ENCODE measurements at places on chromosomes 5 and 9.

DNA sequence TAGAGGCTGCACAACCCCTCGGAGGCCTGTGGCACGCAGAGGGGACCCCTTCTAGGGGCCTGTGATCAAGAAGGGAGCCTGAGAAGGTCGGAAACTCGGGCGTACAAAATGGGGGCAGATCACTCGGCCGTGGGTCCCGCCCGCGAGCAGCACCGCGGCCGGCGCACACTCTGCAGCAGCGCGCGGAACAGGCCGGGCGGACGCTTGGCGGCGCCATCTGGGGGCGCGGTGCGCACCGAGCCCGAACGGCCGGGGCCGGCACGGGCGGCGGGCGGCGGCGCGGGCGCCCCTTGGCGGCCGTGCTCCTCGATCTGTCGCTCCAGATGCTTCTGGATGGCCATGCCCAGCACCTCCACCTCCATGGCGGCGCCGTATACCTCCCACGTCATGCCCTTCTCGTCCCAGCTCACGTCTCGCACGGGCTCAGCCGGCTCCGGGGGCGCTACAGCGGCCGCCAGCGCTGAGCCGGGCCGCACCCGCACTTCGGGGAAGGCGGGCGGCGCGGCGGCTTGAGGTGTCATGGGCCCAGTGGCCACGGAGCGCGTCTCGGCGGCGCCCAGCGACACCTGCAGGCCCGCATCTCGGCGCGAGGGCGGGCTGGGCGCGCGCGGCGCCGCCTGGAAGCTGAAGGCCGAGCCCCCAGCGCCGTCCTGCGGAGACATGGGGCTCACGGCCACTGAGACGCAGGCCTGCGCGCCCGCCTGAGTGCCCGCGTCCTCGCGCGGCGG, 13.1 kb downstream of the GPRIN1 start:
- DNase-seq = no peak

GRCh38 chr5:180824630-180825476, 22.2 kb upstream of the MGAT1 start:
- no peak for DNase-seq

DNA sequence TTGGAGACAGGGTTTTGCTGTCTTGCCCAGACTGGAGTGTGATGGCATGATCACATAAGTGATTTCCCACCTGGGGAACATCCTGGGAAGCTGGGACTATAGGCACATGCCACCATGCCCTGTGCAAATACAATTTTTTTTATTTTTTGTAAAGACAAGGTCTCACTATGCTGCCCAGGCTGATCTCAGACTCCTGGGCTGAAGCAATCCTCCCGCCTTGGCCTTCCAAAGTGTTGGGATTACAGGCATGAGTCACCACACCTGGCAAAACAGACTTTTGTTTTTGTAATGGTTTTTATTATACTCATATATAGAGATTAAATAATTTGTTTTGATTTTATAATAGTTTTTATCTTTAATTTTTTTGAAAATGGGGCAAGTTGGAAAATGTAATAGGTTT, 14.7 kb downstream of the DNAJC25 start:
- no peak for DNase-seq

- no peak for DNase-seq
Observed at GRCh38 chr9:82998409-82998808, 64.5 kb downstream of the RASEF start.

DNA sequence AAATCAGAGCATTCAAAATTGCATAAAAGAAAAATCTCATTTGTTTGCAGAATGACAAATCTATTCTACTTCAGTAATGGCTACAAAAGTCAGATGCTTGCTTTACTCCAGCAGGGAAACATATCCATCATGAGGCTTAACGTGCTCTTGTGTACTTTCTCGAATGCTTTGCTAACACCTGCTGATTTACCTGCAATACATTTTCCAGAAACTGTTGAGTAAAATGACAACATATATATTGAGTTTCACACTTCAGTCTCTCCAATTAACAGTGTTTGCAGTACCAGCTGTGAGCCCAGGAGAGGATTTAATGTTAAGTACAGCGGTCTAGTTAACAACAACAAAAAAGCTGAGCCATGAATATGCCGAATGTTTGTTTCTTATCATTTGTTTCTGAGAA, 391.5 kb upstream of the SMC2 start:
- no peak for DNase-seq

GRCh38 chr5:90855296-90856010, 296.9 kb downstream of the ADGRV1 start:
- no peak for DNase-seq

DNA sequence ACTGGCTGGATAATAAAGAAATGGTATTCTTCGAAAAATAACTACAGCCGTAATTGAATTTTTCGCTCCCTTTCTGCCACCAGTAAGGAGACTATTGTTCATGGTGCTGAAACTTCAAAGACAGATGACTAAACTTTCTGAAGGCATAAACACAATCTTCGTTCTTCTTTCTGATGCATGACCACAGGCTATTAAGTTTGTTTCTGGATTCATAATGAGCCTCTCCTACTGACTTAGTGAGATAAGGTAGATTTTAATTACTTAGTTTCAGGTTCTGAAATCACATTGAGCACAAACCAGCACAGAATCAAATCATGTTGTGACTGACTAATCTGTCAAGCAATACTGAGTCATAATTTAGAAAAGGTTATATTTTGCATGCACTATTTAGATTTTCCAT, 441.8 kb upstream of the CCNG1 start:
- DNase-seq = no peak

GRCh38 chr5:112566251-112566650, 147.2 kb upstream of the EPB41L4A start:
- DNase-seq = no peak

DNA sequence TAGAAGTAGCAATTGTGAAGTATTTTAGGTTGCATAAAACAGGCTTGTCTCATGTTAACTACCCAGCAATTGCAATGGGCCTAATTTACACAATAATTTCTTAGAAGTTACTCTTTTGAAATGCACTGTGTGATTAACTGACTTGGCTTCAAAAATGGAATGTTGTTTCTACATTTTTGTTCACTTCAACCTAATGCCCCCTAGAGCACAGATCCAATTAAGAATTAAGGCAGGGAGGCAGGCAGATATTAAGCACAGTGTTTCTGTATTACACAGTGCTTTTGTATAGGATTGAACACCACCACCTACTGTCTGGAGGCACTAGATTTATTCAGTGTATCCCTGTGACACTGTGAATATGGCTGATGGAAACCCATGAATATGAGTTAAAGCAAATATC, 302.1 kb downstream of the FBXL17 start:
- DNase-seq = no peak

GRCh38 chr9:112179816-112180215, 4.7 kb upstream of the SUSD1 start:
- no peak for DNase-seq

DNA sequence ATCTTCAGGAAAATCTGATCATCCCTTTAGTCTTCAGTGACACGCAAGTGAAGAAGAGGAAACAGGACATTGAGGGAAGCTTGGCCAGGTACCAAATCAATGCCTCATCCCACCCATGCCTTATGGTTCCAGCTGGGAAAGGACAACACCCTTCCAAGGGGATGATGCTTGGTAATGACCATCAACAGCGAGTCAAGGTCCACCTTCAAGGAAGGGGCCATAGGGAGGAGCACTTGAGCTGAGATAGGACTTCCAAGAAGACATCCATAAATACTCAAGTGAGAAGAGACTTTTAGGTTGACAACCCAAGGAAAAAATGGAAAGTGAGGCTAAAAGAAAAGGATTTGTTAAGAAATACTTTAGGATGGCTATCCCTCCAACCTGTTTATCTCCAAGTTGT, 27.1 kb upstream of the GAS1 start:
- peak; percentile 11 for DNase-seq

GRCh38 chr5:17103461-17103860, 114.0 kb upstream of the BASP1 start:
- no peak for DNase-seq

DNA sequence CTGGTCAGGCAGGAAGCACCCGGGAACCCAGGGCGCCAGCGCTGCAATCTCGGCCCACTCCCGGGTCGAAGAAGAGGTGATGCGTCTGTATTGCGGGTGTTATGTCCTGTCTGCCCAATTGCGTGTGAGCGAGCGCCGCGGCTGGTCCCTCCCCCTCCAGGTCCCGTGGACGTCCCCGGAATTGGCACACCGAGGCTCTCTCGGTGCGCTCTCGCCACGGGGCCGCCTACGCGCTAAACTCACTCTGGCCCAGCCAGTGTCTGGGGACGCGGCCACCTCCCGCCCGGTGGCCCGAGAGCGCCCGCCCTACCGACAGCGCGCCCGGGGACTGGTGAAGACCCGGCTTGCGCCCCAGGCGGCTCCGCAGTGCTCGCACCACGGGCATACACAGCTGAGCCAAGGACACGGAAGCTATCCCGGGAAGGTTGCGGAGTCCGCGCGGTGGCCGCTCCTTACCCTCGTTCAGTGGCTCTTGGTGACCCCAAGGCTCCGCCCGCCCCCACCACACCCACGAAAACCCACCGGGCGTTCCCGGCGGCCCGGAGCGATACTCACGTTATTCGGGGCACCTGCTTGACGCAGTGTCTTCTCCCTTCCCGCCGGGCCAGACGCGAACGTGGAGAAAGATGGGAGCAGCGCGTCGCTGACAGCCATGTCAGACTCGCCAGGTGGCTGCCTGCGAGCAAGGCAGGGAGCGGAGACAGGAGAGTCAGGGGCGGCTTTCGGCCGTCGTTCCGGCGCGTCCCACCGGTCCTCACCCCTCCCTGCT, 1.0 kb downstream of the KLF4 start:
- no peak for DNase-seq

DNA sequence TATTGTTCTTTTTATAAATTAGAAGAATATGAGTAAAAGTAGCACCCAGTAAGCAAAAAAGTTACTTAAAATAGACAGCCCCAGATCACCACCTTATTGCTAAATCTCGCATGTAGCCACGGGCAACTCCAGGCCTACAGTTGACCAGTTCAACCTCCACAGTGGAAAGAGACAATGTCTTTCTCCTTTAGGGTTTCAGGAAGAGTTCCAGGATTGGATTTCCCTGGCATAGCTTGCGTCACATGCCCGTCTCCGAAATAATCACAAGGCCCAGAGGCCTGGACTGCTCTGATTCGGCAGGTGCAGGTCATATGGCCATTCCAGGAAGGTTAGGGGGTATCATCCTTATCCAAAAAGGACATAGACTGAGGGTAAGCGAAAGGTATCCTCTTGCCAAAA, 9.9 kb upstream of the PFDN1 start:
- DNase-seq = no peak

- no peak for DNase-seq
Observed at GRCh38 chr5:15646371-15646770, 146.4 kb downstream of the FBXL7 start.

- no peak for DNase-seq
Observed at GRCh38 chr9:91161465-91162300, 200.0 kb downstream of the AUH start.

- DNase-seq = no peak
Observed at GRCh38 chr9:38337181-38337580, 55.3 kb upstream of the ALDH1B1 start.

GRCh38 chr5:139795074-139796001, at the start of gene PSD2:
PSD2 (plus strand) TSS chr5:139795808; CDS start chr5:139809441, 13,633 bp downstream.
- DNase-seq = no peak

DNA sequence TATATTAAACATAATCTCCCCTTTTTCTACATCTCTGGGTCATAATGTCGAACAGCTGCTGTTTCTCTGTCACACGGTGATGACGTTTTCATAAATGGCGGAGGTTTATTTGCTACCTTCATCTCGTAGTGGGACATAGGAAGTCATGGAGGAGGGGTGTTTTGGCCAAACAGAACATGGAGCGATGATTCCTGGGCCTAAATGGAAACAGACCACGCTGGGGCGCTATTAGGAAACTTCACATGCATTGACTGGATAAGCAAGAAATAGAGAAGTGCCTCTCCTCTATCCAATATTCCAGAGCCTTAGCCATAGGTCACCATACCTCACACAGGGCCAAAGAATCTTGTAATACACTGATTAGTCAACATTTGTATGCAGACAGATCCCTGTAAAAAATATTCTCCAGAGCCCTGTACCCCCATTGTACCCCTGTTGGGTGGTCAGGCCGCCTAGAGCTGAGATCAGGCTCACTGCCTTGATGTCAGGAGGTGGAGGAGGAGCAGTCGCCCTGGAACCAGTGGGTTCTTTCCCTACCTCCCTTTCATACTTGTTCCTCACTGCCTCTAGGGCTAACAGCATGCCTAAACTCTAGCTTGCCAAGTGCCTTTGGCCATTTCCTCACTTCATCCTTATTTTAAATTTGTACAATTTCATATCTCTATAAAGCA, 77.8 kb upstream of the SPIN1 start:
- peak; percentile 35 for DNase-seq

GRCh38 chr5:127358284-127358683, 67.7 kb downstream of the MEGF10 start:
- DNase-seq = peak; percentile 73

DNA sequence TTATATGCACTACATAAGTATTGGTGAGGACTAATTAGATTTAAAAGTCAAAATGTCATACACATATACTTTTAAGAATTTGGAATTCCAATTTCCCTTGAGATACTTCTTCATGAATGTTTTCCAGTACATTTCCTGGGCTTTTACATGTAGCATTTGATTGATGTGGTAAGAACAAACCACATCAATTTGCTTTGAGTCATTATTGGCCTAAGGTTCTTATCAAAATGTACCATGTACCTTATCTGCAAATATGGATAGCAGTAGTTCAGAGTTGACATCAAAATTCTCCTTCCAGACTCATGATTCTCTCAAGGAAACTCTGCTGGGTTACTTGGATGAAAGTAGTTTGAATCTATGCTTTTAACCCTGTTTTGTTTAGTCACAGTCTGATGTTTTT, 2.5 kb downstream of the CAST start:
- DNase-seq = no peak

GRCh38 chr5:32541241-32541640, 44.1 kb upstream of the SUB1 start:
- no peak for DNase-seq

DNA sequence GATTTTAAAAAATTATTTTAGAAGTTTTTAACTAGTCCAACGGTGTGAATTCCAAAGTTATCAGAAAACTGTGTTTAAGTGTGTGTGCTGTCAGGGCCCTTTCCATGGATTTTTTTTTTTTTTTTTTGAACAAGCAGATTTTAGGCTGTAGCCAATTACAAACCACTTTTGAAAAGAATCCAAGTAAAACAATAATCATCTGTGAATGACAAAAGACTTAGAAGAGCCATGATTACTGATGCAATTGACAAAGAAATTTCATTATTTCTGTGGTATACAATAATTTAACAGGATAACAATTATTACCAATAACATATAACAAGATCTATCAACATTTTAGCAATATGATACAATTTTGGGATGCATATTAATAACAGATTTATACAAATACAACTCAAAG, 16.2 kb upstream of the PAIP1 start:
- no peak for DNase-seq

- no peak for DNase-seq
Observed at GRCh38 chr5:115778417-115778816, 38.0 kb downstream of the CDO1 start.

DNA sequence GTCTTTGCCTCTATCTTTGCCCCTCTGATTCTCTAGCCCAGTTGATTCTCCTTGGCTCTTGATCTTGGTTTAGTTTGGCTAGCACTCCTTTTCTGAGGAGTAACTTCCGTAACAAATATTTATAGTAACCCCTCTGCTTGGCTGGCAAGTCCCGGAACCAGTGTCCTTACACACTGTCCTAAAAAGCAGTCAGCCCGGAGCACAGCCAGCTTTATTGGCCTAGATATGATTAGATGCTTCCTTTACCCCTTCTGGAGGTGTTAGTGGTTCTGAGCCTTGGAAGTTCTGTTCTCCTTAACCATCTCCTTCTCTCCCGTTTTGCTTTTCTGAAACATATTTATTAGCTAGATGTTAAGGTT, 17.0 kb upstream of the MSMP start:
- DNase-seq = no peak

GRCh38 chr9:89465726-89466308, 32.1 kb downstream of the SEMA4D start:
- no peak for DNase-seq
